Upper lobe of left lung (tissue), 6 donors: ENCODE measurements at places on chromosomes 1 and 21.

- no peak overlapping the region for H3K27ac ChIP-seq
- H3K36me3 ChIP-seq = no peaks in the 10 kb centered on the region
- no peaks in the 10 kb centered on the region for H3K27me3 ChIP-seq
- no peak overlapping the region for H3K4me3 ChIP-seq
- peaks cover 11% of the 10 kb centered on the region for H3K4me1 ChIP-seq
- DNase-seq = no peak
Measured at GRCh38 chr1:3082051-3082450, 13.0 kb downstream of the PRDM16 start.

- no peak for DNase-seq
- no peak overlapping the region for H3K4me3 ChIP-seq
- H3K36me3 ChIP-seq = no peaks in the 10 kb centered on the region
- H3K27me3 ChIP-seq = no peaks in the 10 kb centered on the region
- H3K27ac ChIP-seq = no peak overlapping the region
- H3K4me1 ChIP-seq = peaks cover 25% of the 10 kb centered on the region
Measured at GRCh38 chr1:155993595-155993994, 15.2 kb upstream of the ARHGEF2 start.

DNA sequence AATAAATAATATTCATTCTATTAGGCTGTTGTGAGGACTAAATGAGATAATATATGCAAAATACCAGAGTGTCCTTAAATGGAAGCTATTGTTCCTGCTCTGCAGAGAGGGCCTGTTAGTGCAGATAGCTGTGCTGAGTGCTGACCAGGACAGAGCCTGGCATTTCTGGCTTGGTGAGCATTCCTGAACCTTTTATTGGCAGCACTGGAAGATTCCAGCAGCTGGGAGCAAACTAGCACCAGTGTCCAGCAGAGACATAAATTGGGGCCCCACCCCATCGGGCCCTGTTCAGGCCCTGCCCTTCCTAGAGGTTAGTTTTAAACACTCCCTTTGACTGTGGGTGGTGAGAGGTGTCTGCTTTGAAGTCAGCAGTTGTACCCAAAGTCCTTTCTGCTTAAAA is 85.9 kb upstream of the GADD45A start:
- H3K27ac ChIP-seq = no peak overlapping the region
- H3K4me1 ChIP-seq = no peaks in the 10 kb centered on the region
- no peaks in the 10 kb centered on the region for H3K36me3 ChIP-seq

DNA sequence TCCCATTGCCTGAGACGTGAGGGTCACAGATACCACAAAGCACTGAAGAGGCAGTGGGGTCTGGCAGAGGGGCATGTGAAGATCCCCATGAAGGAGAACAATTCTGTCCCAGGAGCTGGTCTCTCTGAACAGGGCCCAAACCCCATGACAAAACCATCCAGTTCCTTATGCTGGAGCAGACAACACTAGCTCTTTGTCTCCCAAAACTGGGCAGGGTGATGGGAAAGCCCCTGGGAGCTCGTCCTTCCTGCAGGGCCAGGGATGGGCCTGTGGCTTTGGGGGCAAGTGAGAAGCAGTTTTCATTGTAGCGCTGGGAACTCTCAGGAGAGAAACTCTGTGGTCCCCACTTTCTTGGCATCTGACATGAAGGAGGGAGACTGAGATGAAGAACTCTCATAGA is 8.8 kb downstream of the ETV3L start:
- DNase-seq = no peak
- no peak overlapping the region for H3K27ac ChIP-seq
- peaks cover 6% of the 10 kb centered on the region for H3K4me1 ChIP-seq
- no peaks in the 10 kb centered on the region for H3K27me3 ChIP-seq

DNA sequence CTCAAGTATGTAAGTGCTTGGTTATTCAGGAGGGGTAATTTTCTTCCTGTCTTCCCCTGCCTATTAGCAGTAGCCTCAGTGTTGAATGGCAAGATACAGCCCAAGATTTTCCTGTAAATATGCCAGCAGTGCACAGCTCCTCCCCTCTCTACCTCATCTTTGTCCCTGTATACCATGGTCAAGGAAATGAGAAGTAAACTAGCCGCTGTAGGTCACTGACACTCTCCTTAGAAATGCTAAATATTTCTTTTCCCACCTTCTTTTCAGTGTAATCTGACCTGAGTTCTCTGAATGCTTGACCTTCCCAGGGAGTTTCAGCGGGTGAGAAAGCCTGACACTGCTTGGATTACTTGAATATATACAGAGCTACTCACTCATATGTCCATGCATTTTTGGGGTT is 84.1 kb upstream of the ZNF326 start:
- DNase-seq = no peak
- peaks cover 21% of the 10 kb centered on the region for H3K4me1 ChIP-seq
- no peak overlapping the region for H3K27ac ChIP-seq
- H3K27me3 ChIP-seq = no peaks in the 10 kb centered on the region
- H3K4me3 ChIP-seq = no peak overlapping the region

DNA sequence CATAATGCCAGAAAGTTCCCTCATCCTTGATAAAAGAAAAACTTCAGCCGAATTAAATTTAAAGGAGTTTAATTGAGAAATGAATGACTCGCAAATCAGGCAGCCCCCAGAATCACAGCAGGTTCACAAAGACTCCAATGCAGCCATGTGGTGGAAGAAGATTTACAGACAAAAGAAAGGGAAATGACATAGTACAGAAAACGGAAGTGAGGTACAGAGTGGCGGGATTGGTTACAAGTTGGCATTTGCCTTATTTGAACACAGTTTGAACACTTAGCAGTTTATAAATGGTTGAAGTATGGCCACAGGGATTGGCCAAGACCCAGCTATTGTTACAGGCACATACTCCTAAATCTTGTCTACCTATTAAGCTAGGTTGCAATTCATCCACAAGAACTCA is 46.6 kb downstream of the HIVEP3 start:
- H3K36me3 ChIP-seq = no peaks in the 10 kb centered on the region
- no peaks in the 10 kb centered on the region for H3K27me3 ChIP-seq
- H3K4me1 ChIP-seq = peaks cover 13% of the 10 kb centered on the region
- no peak for DNase-seq

DNA sequence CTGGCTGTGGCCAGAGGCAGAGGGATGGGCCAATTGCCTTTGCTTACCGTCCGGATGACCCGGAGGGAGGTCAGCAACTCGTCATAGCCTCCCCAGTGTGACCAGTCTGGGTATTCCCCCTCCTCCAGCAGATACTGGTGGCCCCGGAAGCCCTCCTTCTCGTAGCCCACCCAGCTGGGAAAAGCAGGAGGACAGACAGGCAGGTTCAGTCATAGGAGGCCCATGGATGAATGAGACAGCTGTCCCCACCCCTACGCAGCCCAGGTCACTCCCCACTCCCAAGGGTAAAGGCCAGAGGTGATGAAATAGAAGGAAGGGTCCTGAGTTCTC is 16.8 kb downstream of the CRYBG2 start:
- H3K36me3 ChIP-seq = no peaks in the 10 kb centered on the region
- H3K4me3 ChIP-seq = no peak overlapping the region
- H3K27ac ChIP-seq = no peak overlapping the region

DNA sequence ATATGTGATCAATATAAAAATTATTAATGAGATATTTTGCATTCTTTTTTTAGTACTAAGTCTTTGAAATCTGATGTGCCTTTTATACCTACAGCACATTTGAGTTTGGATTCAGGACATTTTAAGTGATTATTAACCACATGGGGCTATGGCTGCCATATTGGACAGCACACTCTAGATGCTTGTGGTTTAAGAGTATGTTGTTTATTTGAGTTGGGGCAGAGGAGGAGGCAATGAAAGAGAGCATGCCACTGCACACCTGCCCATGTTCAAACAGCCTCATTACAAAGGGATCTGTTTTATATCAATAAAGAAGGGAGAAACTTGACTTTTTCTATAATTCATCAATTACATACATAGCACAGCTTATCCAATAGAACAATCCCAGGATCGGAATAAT is 99.4 kb upstream of the EDEM3 start:
- no peak overlapping the region for H3K4me3 ChIP-seq
- H3K36me3 ChIP-seq = no peaks in the 10 kb centered on the region
- peaks cover 4% of the 10 kb centered on the region for H3K4me1 ChIP-seq
- H3K27ac ChIP-seq = no peak overlapping the region
- no peaks in the 10 kb centered on the region for H3K27me3 ChIP-seq
- DNase-seq = no peak

GRCh38 chr1:119209596-119210295 is 69.3 kb upstream of the WARS2 start:
- no peaks in the 10 kb centered on the region for H3K36me3 ChIP-seq
- H3K4me3 ChIP-seq = no peak overlapping the region
- DNase-seq = no peak
- H3K27ac ChIP-seq = no peak overlapping the region
- H3K27me3 ChIP-seq = no peaks in the 10 kb centered on the region

DNA sequence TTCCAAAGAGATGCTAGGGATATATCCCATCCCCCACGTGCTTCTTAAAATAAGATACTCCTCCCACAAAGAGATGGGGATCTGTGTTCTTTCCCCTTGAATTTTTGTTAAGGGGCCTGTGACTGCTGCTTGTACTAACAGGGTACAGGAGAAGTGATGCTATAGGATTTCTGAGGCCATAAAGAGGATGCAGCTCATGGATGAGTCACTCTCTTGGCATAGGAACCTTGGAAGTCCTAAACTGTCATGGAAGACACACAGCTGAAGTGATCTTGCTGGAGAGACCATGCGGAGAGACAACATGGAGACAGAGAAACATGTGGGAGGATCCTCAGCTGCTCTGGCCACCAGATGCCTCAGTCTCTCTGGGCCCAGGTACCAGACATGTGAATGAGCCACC is 157.2 kb downstream of the S1PR1 start:
- H3K36me3 ChIP-seq = no peaks in the 10 kb centered on the region
- no peak for DNase-seq
- no peak overlapping the region for H3K27ac ChIP-seq

DNA sequence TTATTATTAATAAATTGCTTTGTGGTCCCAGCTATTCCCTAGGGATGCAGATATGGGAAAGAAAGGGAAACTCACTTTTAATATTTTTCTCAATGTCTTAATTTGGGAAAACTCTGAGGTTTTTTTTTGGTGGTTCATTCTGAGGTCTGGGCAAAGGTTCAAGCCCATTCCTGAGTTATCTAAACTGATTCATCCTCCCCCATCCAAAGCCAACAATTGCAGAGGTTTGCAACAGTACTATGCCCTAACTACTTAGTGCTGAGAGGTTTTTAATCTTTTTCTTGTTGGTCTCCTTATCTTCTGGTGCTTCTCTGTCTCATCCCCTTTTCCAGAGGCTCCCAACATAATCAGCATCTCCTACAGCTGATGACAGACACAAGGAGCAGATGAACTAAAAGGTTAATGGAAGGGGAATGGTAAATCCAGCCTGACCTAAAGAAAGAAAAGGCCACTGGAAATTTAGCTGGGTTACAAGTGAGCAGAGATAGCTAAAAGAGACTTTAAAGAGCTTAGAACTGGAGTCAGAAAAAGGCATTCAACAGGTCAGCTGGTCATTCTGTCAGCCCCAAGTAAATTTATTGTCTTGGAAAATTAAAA is 390.4 kb downstream of the TGFB2 start:
- H3K4me3 ChIP-seq = no peak overlapping the region
- no peak overlapping the region for H3K27ac ChIP-seq

DNA sequence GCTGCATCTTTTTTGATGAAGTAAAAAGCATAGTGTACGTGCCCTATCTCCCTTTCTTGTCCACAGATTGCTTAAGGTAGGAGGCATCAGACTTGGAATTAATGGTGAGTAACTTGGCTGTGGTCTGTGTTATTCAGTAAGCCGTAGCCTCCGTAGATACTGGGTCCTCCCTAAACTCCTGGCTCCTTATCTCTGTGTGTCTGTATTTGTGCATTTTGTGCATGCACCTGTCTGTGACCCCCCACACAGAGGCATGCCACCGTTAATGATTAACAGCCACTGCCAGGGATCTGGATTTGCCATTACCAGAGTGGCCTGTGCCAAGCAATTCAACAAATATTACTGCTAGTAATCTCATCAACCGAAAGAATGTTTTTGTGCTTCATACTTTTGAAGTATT is 31.9 kb downstream of the MAP3K21 start:
- peak; percentile 37 for DNase-seq
- no peak overlapping the region for H3K4me3 ChIP-seq
- no peaks in the 10 kb centered on the region for H3K27me3 ChIP-seq
- no peak overlapping the region for H3K27ac ChIP-seq
